ENCODE measurements at places on chromosomes 2 and 18.

- DNase-seq: no peak
Observed at GRCh38 chr2:162370931-162371330, 27.0 kb downstream of the GCA start.

- DNase-seq: no peak
Observed at GRCh38 chr2:38572167-38572566, 30.6 kb downstream of the HNRNPLL start.

GRCh38 chr18:23963443-23964165 is 51.0 kb upstream of the TTC39C start:
- DNase-seq: no peak

GRCh38 chr2:32330136-32330535 is 26.7 kb upstream of the BIRC6 start:
- no peak for DNase-seq

GRCh38 chr2:58645017-58645416 is 403.9 kb upstream of the FANCL start:
- no peak for DNase-seq

- DNase-seq: no peak
Observed at GRCh38 chr2:80247339-80247738, 57.2 kb downstream of the LRRTM1 start.

DNA sequence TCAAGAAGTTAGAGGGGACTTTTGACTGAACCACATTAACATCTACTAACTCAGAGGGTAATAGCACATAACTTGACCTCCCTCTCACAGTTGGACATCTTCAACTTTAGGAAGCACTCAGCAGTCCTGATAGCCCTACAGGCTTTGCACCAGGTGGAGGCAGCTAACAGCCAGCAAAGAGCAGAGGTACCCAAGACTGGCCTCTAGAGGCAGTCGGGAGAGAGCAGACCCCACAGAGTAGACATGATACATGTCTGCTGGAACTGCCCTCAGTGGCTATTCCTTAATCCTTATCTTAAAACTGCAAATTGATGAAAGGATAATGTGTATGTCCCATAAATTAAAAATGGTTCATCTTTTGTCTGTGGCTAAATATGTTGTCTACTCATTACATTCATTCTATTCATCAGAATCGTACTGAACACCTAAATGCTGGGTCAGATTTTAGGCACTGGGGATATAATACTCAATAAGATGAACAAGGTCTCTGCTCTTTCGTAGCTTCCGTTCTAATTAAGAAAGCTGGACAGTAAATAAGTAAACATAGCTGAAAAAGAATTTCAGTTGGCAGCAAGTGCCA is 49.8 kb downstream of the CAB39 start:
- DNase-seq: no peak

DNA sequence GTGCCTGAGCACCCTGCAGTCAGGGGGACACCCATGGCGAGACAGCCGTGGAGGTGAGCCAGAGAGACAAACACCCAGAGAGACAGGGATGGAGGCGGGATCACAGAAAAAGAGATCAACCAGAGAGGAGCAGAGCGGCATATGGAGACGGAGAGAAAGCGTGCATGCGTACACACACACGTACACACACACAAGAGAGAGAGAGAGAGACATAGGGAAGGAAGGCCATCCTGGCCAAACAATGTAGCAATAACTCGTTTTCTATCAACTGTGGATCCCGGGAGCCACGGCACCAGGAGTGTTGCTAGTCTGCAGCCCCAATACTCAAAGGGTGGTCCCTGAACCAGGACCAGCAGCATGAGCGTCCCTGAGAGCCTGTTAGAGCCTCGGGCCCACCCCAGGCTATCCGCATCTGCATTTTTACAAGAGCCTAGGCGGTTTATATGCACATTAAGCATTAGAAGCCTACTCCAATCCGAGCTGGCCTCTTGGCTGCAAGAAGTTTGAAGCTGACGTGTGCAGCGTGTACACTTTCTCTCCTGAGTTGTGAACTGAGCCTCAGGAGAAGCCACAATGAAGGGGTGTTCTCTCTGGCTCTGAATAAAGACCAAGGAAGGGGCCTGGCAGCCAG is 50.1 kb upstream of the MYCN start:
- DNase-seq: no peak

DNA sequence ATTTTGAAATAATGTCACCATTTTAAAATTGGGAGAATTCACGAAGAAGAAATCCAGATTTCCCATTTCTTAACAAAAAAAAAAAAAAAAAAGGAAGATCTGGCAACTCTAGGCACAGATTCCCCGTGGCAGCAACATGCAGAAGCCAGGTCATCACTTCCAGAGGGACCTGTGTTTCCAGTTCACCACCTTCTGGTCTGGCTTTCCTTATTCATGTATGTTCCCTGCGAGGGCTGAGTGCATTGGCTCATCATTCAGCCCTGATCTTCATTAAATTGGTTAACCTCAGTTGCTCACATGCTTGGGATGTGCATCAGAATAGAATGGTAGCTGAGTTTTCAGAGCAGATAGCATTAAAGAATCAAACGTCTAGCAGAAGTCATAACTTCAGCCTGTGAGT is 25.0 kb upstream of the MAP3K20 start:
- DNase-seq: no peak

- no peak for DNase-seq
Observed at GRCh38 chr18:56386856-56387255, 251.5 kb downstream of the TXNL1 start.

- DNase-seq: no peak
Observed at GRCh38 chr2:37665604-37666362, 5.7 kb downstream of the CDC42EP3 start.

- DNase-seq: no peak
Observed at GRCh38 chr2:8802741-8803140, 34.7 kb downstream of the KIDINS220 start.

DNA sequence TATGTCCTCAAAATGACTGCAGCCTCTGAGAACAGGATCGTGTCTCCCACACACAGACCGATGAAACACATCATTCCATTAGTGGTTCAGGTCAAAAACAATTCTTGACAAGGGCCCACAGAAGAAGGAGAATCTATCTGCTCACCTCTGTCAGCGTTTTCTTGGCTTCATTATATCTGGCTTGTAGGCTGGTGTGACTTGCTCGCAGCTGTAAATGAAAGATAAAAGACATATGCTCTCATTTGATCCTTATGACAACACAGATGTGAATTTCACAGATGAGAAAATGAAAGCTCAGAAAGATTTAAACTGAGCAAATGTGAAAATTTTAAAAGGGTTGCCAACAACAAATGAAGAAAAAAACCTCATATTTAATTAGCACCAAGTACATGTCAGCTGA is 61.6 kb downstream of the CCDC93 start:
- no peak for DNase-seq

GRCh38 chr2:165778653-165779451 is 15.2 kb downstream of the GALNT3 start:
- DNase-seq: no peak

- no peak for DNase-seq
Observed at GRCh38 chr2:109428841-109429566, 184.8 kb downstream of the SEPTIN10 start.

DNA sequence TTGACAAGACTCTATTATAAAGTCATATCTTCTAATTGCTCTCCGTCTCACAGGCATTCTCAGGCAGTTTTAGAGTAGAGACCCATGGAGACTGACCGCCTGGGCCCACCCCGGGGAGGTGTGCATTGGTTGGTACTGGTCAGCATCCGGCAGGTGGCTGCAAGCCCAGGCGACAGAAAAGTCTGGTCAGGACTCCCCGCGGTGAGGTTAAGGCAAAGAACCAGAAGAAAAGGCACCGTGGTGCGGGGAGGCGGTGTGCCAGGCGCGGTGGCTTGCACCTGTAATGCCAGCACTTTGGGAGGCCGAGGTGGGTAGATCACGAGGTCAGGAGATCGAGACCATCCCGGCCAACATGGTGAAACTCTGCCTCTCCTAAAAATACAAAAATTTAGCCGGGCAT is 32.5 kb downstream of the AMER3 start:
- no peak for DNase-seq

GRCh38 chr18:72605376-72605775 is 61.2 kb upstream of the CBLN2 start:
- no peak for DNase-seq

GRCh38 chr2:199847181-199847864 is 3.7 kb downstream of the FTCDNL1 start:
- DNase-seq: no peak

DNA sequence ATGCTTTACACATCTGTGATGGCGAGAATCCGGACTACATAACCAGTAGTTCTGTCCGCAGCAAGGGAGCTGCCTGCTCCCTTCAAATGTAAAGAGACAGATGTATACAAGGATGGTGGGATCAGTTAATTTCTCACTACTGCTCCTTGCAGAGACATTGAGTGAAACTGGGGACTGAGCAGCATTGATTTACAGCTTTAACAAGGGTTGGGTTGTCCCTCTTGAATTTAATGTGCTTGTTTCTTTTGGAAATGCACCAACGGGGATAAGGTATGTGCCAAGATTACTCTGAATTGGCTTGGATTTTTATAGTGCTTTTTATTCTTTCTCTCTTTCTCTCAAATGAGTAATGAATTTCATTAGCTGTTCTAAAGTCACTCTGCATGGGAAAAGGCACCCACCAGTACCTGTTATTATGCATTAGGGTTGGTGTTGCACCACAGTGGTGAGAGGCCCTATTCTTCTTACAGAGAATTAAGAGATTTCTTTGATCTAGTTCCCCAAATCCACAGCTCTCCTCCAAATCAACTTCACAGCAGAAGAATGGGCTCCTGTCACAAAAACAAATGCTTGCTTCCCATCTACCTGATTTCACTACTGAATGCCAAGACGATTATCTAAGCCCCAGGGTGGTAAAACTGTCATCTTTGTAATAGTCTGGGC is 107.6 kb downstream of the DOCK10 start:
- DNase-seq: no peak

GRCh38 chr2:98545591-98545990 is 62.7 kb downstream of the COA5 start:
- DNase-seq: no peak

- no peak for DNase-seq
Observed at GRCh38 chr2:34373586-34374233, 774.6 kb upstream of the FAM98A start.

DNA sequence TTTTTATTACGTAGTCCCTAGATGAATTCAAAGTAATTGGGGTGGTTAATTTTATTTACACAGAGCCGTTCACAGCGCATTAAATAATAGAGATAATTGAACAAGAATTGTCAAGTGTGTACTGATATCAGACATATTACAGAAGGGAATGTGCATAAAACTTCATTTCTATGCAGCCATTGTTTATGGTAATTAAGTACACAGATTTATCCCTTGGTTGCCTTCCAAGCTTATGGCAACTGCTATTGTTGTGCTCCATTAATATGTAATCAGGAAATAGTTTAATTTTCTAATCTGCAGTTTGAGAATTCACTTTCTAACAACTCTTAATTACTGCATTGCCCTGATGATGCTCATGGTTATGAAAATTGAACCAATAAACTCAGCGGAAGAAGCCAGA is 47.3 kb upstream of the OTX1 start:
- DNase-seq: no peak

DNA sequence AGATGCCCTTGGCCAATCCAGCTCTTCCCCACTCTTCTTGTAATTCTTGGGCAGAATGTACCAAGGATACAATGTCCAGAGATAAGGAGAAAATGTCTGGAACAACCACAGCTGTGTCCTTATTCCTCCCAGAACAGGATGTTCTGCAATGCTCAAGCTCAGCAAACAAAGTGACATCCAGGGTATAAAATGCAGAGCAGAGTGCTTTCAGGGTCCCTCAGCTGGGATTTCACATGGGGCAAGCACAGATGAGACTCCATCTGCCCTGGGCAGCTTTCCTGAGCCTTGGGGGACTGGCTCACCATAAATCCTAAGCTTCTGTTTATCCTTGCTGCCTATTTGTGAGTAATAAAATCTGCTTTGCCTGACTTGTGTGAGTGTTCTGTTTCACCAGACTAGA is 127.4 kb downstream of the VAPA start:
- DNase-seq: no peak

DNA sequence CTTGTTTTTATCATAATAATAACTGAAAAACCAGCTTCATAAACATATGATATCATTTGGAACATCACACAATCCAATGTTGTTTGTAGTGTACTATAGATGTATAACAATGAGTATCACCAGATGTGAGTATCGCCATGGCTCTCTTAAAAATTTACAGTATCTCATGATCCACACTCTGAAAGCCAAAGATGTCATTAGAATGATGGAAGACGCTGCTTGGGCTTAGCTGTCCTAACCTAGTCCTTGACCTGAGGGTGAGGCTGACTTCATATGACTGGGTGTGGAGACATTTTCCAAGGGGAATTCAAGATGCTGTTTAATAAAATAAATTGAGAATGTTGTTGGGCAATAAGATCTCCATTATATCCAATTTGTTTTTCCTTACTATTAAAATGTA is 242.6 kb downstream of the RIT2 start:
- no peak for DNase-seq

DNA sequence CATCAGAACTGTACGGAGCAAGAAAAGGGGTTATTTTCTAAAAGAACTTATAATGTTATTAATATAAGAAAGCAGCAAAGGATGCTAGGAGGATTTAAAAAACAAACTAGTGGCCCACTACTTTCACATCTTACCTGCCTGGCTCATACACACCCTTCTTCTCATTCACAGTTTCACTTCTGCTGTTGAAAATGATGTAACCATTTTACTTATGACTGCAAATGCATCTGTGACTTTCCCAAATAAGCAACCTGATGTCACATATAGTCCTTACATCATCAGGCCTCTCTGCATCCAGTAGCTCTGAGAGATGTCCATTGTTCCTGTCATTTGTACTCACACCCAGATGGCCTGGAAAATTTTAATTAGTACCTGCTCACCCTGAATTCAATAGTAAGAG is 101.8 kb upstream of the MYO3B start:
- DNase-seq: no peak

GRCh38 chr2:167293172-167293781 is 405.0 kb downstream of the XIRP2 start:
- no peak for DNase-seq

DNA sequence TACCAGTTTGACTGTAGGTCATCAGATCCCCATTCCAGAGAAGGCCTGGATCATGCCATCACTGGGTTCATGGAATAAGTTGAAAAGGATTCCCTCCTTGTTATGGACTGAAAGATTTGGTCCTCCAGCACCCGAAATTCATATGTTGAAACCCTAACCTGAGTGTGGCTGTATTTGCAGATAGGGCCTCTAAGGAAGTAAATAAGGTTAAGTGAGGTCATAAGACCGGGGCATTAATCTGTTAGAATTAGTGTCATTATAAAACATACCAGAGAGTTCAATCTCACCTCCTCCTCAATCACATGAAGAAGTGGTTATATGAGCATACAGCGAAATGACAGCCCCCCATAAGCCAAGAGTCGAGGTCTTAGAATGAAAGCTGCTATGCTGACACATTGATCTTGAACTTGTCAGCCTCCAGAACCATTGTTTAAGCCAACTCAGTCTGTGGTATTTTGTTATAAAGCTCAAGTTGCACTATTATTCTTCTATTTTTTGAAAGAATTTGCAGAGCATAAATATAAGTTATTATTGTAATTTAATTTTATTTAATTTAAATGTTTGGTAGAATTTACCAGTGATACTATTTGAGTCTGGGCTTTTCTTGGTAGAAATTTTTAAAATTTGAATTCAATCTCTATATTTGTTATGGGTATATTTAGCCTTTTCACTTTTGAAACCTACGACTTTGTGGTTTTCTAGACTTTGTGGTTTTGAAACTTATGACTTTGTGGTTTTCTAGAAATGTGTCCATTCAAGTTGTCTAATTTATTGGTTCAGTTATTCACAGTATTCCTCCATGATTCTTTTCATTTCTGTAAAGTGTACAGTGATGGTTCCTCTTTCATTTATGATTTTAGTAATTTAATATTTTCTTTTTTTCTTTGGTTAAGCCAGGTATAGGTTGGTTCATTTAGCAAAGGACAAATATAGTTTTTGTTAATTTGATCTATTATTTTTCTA is 1206.7 kb upstream of the CDH2 start:
- DNase-seq: no peak

GRCh38 chr2:138274421-138275291 is 226.9 kb upstream of the SPOPL start:
- no peak for DNase-seq
